ENCODE measurements at places on chromosomes 6 and 20. TPM values are rescaled to one million over a fixed set of nuclear protein-coding genes. Genes with fewer than 3 reads are reported as not detected.

Gene TBXT
- not detected for polyA plus RNA-seq

Gene ERMARD
- 19.7 TPM for polyA plus RNA-seq

Gene FAM83C
- 0.18 TPM for polyA plus RNA-seq

GRCh38 chr6:70652216-70652615 lies 15.5 kb upstream of the SMAP1 start:
- no peak for DNase-seq

- no peak for DNase-seq
Measured at GRCh38 chr6:134003542-134003951, 48.9 kb downstream of the SLC2A12 start.

DNA sequence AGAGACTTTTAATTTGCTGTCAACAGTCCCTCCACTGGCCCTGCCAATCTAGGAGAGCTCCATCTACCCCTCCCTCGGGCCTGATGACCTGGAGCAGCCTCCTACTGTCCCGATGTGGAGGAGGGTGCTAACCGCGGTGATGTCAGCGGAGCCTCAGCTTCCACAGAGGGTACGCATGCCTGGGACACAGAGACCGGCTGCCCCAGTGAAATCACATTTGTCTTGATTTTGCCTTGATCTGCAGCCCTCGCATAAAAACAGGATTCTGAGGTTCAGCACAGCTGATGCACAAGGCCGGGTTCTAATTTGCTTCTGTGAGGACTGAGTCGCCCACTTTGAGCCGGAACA lies 77.6 kb downstream of the STK35 start:
- no peak for DNase-seq

- DNase-seq, result no peak
Measured at GRCh38 chr6:125258651-125259353, 43.0 kb downstream of the HDDC2 start.

- DNase-seq, result no peak
Measured at GRCh38 chr6:100665041-100665380, 200.3 kb upstream of the SIM1 start.

All from urinary bladder (tissue), 4 donors.